ENCODE measurements at places on chromosomes 5 and 9.

- DNase-seq: no peak
Measured at GRCh38 chr9:591292-591691, 250.2 kb upstream of the DMRT1 start.

DNA sequence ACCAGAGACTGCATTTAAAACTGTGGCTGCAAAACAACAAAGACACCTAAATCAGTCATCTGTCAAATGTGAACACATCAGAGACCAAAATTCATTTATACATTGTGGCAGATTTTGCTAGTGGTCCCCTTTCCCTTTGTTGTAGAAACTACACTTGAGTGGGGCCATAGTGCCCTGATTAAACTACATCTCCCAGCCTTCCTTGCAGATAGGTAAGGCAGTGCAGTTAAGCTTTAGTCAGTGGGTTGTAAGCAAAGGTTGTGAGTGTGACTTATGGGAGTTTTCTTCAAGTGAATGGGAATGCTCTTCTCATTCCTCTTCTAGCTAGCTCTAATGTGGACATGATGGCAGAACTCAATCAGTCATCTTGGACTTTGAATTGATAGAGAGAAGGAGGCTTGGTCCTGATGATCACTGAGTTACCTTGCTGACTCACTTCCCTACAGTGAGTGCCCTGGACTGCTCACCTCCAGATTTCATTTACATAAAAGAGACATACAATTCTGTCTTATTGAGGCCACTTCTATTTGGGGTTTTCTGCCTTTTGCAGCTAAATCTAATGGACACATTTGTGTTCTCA, 35.2 kb upstream of the SPARC start:
- no peak for DNase-seq

DNA sequence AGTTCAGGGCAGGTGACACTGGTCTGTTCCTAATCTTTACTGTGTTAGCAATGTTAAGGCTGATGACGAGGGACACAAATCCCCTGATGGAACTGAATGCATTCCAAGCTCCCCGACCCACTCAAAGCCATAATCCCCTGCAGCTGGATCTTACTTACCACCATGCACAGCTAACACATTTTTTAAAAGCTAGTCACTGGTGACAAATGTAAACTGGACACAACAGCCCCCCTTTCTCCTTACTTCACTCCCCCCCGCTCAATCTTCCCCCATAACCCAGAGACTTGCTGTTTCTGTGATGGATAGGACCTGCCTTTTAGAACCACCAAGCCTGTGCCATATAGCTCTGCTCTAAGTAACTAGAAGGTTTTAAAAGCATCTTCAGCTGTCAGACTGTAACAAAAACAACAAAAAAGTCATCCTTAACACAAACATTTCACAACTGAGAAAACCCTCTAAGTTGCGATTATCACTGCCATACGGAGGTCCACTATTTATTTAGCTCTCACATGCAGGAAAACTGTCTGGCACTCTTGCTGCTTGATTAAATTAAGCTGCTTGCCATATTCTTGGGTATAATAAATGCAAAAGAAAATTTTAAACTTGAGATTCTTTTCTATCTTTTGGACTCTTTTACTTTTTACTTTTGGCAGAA, 44.4 kb downstream of the BNC2 start:
- no peak for DNase-seq

- DNase-seq: no peak
Measured at GRCh38 chr5:72459089-72459661, 48.0 kb downstream of the ZNF366 start.

DNA sequence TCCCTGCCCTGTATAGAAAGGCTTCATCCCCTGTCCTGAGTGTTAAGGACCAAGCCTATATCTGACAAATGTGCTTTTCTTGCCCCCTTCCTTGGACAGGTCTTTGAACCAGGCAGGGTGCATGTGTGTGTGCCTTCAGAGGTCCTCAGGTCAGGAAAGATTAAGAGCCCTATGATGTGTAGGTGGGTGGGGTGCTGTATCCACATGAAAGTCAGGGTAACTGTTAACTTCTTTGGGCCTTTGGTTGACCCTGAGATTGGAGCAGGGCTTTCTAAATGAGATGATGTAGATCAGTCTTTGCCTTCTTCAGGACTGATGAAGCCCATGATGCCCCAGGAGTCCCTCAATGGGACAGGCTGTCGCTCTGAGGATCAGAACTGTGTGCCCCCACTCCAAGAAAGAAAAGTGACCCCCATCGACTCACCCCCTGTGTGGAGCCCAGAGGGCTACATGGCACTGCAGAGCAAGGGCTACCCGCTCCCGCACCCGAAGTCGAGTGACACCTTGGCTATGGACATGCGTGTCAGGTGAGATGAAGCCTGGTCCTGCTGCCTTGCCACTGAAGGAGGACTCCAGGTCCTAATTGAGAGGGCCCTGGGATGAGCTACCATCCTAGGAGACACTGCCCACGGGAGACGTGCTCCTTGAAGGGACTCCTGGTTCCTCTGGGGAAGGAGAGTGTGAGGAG, 29.4 kb upstream of the POMT1 start:
- DNase-seq: no peak

- DNase-seq: no peak
Measured at GRCh38 chr9:21281275-21281674, 23.8 kb downstream of the IFNA5 start.

GRCh38 chr9:114284316-114285060, 38.4 kb upstream of the ORM1 start:
- no peak for DNase-seq

- no peak for DNase-seq
Measured at GRCh38 chr5:56759521-56760216, 55.7 kb upstream of the MAP3K1 start.

DNA sequence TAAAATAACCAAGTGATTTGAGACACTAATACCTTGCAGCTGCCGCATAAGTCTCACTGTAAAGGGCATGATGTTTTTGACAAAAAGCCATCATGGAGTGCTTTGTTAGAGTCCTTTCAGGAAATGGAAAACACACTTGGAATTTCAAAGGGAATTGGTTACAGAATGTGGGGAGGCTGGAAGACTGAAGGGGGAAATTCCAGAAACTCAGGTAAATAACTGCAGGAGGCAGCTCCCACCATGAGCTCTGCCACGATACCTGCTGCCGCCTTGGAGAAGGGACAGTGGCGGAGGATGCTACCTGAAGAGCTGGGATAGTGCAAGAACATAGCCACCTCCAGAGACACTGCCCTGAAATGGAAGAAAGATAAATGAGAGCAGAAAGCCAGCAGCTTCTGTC, 66.9 kb downstream of the PRKACG start:
- no peak for DNase-seq

DNA sequence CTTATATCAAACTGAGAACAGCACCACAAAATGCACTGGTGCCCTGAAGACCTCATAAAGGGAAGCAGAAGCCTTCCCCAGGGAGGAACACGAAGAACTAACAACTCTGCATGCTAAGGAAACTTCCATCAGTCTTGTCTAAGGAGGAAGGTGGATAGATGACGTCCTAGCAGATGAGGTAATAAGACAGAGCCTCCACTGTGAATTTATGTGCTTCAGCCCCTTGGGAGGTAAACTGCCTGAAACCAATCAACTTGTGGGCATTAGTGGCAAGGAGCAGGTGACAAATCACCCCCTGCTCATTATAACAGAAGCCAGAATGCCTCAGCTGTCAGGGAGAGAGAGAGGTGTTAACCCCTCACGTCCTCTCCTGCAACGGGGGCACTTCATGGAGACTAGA, 48.9 kb upstream of the SPIN1 start:
- no peak for DNase-seq

- DNase-seq: no peak
Measured at GRCh38 chr9:109411798-109412352, 86.2 kb downstream of the PTPN3 start.

DNA sequence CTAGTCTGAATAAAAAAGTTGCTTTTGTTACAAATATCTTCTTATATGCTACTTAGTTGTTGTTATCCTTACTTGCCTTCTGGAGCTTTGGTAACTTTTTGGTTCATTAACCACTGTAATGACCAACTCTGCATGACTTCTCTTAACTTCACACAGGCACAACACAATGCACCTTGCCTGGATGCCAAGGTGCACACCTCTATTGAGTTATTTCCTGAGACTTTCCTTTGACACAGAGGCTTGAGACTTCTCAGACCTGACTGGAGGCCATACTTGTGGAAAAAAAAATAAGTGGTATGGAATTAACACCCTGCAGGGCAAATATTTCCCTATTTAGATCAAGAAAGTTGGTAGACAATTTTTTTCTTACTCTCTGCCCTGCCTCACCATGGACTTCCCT, 1925.6 kb downstream of the EFNA5 start:
- DNase-seq: no peak

GRCh38 chr5:96563816-96564215, 98.4 kb upstream of the CAST start:
- DNase-seq: no peak

- DNase-seq: no peak
Measured at GRCh38 chr5:218457-219291, 554 bp downstream of the SDHA start.

- DNase-seq: no peak
Measured at GRCh38 chr5:16935231-16936149, 598 bp downstream of the MYO10 start.

- no peak for DNase-seq
Measured at GRCh38 chr5:146595088-146595487, 79.1 kb upstream of the GPR151 start.

DNA sequence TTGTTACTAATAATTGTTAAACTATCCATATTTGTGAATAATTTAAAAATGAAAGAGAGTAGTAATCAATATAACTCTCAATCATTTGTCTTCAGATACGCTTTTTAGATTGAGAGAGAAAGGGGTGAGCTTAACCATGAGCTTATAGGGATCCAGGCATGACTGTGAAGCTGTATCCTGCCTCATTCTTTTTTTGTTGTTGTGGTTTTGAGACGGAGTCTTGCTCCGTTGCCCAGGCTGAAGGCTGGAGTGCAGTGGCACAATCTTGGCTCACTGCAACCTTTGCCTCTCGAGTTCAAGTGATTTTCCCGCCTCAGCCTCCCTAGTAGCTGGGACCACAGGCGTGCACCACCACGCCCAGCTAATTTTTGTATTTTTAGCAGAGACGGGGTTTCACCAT, 44.0 kb downstream of the NIPAL4 start:
- DNase-seq: no peak

GRCh38 chr5:111779260-111779921, 22.4 kb upstream of the NREP start:
- DNase-seq: no peak

DNA sequence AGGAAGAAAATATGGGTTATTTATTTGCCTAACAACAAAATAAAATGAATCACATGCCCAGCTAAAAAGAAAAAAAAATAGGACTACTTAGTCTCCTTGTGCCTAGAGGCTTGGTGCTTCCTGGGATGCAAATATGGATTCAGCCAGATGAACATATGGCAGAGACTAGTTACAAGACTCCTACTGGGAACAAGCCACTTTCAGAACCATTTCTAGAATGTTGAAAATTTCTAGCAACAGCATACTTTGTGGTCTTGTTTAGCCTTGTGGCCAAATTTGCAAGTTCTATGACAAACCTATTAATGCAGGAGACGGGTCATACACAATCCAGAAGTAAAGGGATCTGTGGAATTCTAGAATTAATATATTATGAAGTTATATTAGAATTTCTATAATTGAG, 198.7 kb downstream of the CHSY3 start:
- no peak for DNase-seq

DNA sequence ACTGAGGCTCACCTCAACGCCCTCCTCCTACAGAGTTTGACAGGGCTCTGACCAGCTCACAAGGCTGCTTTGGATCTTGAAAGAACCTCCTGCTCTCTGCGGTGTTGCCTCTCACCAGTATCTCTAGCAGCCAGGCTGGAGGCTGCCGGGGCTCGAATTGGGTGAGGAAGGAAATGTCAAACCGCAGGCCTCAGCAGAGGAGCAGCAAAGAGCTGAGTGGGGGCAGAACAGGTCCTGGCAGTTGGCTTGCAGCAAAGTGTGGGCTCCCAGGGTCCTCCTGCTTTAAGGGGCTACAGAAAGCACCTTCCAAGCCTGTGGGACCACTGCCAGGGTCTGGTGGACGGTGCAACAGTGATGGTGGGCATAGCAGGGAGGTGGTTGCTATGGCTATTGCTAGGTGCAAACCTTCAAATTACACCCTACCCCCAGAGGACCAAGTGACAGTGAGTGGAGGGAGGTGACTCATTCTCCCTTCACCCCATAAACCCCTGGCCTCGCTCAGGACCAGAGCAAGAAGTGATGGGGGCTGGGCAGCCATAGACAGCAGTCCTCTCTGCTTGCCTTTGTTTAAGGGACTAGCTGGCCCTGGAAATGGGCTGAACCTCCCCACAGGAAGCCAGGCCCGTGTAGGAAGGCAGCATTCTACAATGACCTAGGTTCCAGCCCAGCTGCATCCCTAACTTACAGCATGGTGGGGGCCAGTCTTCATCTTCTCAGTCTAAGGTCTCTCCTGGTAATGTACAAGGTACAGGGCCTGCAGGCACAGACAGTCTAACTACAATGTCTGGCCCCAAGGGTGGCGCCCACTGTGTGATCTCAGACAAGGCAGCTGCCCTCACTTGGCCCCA, 18.7 kb downstream of the LCP2 start:
- peak; percentile 83 for DNase-seq

GRCh38 chr9:120336021-120336752, 243.8 kb downstream of the CDK5RAP2 start:
- no peak for DNase-seq

- DNase-seq: no peak
Measured at GRCh38 chr5:145629047-145629446, 206.1 kb downstream of the PRELID2 start.

DNA sequence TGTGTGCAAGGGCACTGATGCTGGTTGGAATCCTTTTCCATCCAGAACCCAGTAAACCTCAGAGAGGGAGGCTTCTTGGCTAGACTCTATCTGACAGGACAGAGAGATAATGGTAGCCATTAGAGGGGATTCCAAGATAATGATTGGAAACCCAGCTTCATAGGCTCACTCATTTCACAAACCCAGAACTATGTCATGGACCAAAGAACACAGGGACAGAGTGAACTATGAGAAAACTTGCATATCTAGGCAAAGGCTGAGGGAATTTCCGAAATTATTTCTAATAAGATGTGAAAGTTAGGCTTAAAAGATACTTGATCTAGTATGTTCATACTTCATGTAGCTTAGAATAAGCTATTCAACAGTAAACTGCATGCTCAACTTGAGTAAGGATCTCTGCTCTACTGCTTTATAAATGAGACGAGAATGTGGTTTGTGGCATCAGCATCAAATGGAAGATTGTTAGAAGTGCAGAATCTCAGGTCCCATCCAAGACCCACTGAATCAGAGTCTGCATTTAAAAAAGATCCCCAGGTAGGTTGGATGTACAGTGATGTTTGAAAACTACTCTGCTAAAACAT, 261.4 kb downstream of the DMRT2 start:
- DNase-seq: no peak

DNA sequence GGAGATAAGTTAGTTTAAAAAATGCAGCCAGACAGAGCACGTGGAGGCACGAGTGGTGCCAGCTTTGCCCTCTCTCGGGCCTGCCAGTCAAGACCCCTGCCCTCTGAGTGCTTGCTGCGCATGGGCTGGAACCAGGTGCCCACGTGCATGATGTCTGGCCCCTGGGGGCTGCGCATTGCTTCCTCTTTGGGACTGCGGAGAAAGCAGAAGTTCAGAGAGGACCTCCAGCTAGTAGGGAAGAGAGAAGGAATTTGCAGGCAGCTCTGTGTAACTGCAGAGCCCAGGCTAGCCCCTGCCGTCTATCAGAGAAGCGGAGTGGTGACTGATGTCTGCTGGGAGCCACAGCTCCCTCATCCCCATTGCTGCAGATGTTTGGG, 9.7 kb upstream of the RNU6ATAC start:
- no peak for DNase-seq

- DNase-seq: peak; percentile 77
Measured at GRCh38 chr9:114382699-114383520, 4.9 kb downstream of the AKNA start.

- DNase-seq: no peak
Measured at GRCh38 chr5:150517272-150518152, 9.6 kb downstream of the NDST1 start.

- no peak for DNase-seq
Measured at GRCh38 chr5:34923694-34924461, 5.5 kb upstream of the DNAJC21 start.
